ENCODE measurements at places on chromosomes 16 and 17.

GRCh38 chr16:31535737-31536136, 8.0 kb downstream of the AHSP start:
- peak; percentile 79 for DNase-seq

- no peak for DNase-seq
These were observed 60.6 kb upstream of the CMIP start for GRCh38 chr16:81384006-81384405.

- DNase-seq, result no peak
These were observed 10.7 kb upstream of the CIITA start for GRCh38 chr16:10865991-10866966.

GRCh38 chr16:51734220-51734619, 583.1 kb upstream of the SALL1 start:
- DNase-seq, result no peak

DNA sequence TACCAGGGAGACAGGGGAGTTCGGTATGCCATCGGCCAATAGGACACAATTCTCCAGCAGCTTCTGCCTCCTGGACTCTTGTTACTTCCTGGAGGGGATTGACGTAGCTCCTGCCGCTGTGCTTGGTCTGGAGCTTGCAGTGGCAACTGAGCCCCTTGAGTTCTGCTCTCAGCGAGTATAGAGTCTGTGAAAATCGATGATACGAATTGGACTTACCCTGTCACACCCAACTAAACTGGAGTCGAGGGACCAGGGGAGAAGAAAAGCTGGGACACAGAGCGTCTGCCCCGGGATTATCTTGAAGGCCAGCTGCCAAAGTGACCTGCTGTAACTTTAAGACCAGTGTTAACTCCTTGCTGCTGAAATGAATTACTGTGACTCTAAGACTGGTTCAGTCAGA, 22.2 kb downstream of the SEC14L1 start:
- no peak for DNase-seq
